Progenitor cell of endocrine pancreas (in vitro differentiated cells): ENCODE measurements at places on chromosomes 12 and 14. TPM values are rescaled to one million over a fixed set of nuclear protein-coding genes. Genes with fewer than 3 reads are reported as not detected.

Gene RPS29
- total RNA-seq = 1,117 and 1,256 TPM in 2 replicates

Gene IRAK3
- total RNA-seq = 0.02 TPM in 1 of 2 replicates, not detected in the other

Gene NAB2
- total RNA-seq = 13.4 and 13.8 TPM in 2 replicates

Gene BDKRB2
- total RNA-seq = 0.36 and 0.42 TPM in 2 replicates

Gene KRT7
- total RNA-seq = 11.6 and 18.2 TPM in 2 replicates

Gene SLC39A2
- total RNA-seq = not detected in 2 replicates
